ENCODE measurements at places on chromosomes 3 and 15.
A peak's percentile ranks its signal among the peaks of the same experiment; 100 is the strongest.

- no peak for DNase-seq
These were observed 36.0 kb downstream of the LEO1 start for GRCh38 chr15:51935466-51936104.

DNA sequence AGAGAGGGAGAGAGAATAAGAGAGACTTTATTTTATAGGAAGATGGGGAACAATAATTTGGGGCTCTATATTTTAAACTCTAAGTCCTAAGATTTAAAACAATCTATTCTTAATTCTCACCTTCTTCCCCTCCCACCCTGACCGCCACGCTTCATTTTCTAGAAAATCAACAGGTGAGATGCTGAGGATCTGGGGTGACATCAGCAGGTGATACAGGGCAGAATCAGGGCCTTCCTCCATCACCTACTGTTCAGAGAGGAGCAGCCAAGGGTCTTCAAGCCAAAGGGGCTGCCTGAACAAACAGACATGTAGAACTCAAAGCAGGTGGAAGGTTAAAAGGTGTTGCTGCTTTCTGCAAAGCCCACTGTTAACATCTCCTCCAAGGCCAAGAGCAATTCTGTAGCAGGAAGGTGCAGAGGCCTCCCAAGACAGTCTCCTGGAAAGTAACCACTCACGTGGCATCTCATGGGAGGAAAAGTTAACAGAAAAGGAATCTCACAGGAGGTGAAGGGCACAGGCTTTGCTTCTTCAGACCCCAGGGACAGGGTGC lies 183.6 kb upstream of the TLE3 start:
- no peak for DNase-seq

DNA sequence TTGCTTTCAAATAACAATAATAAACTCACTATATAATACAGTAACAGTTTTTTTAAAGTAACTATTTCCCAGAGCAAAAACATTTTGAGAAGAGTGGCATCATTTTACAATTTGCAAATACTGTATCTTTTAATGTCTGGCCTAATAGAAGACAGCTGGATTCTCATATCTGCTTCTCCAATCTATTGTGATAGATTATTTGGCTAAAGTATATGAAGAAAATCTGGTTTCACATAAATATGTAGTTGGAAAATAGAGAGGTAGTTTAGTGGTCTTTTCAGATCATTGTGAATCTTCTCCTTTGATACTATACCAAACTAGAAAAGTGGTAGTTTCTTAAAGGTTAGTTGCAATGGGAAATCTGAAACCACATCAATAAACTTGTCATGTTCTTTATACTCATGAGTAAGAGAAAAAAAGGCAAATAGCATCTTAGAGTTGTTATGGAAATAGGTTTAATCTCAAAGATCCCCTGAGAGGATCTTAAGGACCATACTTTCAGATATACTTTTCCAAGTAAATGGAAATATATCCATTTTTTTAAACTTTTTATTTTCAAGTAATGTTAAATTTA lies 124.8 kb upstream of the NR2E3 start:
- DNase-seq: no peak

- DNase-seq: no peak
These were observed 17.3 kb downstream of the CACNA2D3 start for GRCh38 chr3:54139630-54140029.

- DNase-seq: no peak
These were observed 161.8 kb upstream of the NECTIN3 start for GRCh38 chr3:110909839-110910238.

DNA sequence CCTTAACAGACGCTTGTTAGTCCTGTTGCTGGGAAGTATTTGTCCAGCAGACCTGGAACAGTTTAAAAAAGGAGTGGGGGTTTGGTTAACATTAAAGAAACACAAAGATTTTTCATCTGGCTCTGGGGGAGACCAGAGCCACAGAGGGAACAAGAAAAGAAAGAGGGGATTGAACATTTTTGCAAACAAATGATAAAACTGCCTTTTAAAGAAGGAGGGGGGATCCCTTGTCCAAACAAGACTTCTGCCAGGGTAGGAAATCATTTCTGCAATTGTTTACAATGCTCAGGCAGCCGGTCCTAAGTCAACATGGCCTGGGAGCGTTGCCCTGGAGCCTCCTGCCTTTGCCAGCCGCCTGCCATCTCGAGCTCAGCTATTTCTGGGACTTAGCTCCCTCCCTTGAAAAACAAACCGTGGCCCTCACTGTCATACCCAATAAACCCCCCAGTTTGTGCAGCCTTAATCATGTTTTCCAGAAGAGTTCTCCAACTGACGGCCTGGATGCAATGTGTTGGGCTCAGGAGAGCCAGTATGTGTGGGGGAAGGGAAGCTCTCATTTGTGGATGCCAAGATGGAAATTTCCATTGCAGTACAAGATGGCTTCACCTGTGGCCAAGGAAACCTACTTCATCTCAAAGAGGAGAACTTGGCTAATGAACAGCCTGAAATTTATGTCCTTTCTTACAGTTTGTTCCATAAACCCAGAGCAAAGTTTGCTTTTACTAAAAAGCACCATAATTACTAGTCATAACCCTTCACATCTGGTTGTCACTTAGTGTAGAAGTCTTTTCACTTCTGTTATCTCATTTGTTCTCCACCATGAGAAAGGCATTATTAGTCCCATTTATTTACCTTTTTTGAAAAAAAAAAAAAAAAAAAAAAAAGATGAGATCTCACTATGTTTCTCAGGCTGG lies 75.9 kb upstream of the RNU6-1 start:
- no peak for DNase-seq

DNA sequence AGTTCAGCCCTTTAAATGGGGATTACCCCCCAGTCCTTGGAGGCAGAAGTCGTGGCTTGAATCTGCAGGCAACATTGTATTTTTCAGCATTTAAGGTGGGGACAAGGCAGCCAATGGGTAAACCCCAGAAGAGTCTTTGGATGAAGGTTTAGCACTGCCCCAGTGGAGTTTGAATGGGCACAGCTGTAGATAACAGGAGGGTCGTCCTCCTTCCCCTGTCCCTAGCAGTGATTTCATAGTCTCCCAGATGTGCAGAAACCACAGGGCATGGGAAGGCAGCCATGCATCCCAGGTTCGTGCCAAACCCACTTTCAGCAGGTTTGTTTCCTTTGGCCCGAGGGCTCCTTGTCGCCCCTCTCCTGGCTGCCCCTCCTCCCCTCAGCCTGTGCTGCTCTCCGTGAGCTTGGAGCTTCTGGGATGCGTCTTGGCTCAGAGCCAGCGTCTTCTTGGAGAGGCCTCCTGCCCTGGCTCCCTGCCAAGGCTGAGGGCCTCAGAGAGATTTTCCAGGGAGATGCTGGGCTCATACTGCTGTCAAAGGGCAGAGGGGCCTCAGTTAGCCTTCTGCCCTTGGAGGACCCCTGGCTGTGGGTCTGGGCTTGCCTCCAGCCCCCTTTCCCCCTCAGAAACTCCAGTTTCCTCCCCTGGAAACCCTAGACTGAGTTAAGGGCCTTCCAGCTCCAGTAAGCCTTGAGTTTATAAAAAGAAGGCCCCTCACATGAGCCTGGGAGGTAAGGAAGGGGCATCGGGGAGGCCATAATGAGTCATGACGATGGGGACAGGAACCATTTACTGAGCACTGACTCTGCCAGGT lies 48.9 kb upstream of the POLG start:
- DNase-seq: no peak

GRCh38 chr3:124261306-124261705 lies 269.4 kb upstream of the ROPN1 start:
- DNase-seq: no peak

DNA sequence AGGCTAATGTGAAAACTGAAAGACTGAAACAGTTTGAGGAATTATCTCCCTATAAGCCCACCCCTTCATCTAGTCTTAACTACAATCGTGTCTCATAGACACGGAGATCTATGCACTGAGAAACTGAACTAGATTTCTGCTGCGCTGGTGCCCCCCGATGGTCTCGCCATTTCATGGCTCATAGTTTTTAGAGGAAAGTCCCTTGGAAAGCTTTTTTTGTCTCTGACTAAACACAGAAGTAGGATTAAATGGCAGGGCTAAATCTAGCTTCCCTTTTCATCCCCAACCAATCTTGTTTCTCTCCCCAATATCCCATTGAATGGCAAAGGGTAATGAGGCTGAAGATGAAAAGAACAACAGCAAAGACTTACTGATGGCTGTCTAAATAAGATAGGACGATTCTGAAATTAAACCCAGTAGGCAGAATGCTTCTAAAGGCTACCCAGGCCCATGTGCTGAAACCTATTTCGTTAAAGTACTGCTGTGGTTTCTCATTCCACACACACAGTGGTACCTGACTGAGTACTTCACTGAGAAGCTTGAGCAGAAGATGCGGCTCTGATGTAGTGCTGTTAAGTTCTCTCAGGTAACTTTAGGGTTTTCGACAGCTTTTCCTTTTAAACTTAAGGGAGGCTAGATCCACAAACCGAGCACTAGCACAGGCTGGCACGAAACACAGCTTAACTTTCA lies 142.7 kb downstream of the GADL1 start:
- DNase-seq: no peak

DNA sequence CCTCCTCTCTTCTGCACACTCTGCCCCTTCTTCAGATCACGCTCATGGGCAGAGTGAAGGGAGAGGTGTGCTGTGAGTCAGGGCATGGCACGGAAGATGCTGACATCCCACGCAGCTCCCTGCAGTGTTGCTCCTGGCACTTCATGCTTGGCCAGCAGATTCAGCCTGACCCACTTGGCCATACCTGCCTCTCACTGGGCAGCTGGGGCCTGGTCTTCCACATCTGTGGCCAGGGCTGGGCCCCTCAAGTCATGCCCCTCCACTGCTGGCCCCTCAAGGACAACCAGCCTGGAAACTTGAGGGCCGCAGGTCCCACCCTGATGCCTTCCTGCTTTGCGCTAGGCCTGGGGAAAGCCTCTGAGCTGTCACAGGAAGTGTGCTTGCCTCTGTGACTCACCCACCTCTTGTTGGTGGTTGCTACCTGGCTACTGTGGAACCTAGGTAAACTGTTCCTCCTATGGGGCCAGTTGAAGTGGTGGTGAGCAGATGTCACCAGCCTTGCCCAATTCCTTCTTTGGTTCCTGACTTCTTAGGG lies 48.7 kb downstream of the BSN start:
- peak; percentile 66 for DNase-seq

GRCh38 chr3:190336516-190337189 lies 14.4 kb upstream of the CLDN1 start:
- DNase-seq: no peak

DNA sequence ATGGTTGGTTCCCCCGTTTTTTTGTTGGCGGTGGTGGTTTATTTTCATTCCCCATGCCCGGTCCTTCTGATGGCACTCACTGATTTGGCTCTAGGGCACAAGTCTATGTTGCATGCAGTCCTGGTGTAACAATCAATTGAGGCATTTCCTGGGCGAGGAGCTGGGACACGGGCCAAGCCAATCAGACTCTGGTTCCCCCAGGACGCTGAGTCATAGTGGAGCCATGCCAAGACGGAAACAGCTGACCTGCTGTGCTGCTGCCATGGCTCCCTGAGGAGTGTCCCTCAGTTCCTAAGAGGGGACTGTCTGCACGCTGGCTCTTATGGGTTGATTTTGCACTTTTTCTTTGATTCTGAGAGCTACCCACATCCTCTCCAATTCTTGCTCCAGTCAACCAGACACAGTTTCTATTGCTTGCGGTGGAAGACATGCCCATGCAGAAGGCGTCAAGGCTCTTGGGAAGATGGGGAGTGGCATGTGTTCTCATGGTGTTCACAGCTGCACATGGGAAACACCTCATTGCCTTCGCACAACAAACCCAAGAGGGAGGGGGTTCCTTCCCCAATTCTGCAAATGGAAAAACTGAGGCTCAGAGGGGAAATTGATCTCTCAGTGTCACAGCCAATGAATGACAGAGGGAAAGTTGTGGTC lies 28.3 kb upstream of the ALDH1L1 start:
- peak; percentile 83 for DNase-seq

DNA sequence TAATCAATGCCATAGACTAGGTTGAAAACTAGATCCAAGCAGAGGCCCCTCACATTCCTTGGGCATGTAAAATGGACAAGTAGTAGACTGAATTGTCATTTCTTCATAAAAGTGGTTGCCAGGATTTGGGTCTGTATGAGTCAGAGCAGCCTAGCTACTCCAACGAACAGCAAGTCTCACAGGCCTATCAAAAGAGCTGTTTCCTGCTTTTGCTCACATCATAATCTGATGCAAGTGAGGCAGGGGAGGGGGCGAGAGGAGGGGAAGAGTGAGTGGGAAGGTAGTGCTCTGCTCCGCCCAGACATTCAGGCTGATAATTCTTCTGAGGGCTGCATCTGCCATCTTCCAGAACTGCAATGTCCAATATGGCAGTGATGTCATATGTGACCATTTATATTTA lies 228.9 kb upstream of the PRICKLE2 start:
- no peak for DNase-seq

DNA sequence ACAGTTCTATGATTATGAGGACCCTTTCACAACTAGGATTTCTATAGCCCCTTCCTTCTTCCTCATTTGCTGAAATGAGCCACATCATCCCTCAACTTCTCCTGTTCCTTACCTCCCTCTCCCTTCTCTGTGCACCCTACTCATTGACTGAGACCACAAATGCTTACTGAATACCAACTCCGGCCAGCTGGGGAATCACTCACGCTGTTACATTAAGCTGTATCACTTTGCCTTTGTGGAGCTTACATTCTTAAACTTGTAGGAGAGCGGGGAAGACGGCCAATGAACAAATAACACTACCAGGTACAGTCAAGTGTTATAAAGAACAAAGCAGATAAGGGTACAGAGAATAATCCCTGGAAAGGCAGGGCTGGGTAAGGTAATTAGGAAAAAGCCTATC lies 5.7 kb downstream of the SUCLG2 start:
- DNase-seq: no peak

DNA sequence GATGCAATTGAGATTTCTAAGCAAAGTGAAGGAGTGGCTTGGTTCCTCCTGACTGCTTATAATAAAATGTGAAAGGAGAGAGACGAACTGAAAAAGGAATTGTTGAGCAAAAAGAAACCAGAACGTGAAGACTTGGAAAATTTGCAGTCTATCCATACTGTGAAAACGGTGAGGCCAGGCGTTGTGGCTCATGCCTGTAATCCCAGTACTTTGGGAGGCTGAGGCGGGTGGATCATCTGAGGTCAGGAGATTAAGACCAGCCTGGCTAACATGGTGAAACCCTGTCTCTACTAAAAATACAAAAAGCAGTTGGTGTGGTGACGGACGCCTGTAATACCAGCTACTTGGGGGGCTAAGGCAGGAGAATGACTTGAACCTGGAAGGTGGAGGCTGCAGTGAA lies 56.7 kb upstream of the TSPAN3 start:
- DNase-seq: no peak

GRCh38 chr15:64696481-64696880 lies 78.9 kb downstream of the RBPMS2 start:
- no peak for DNase-seq

Measured in epithelial cell of prostate (primary cell).